ENCODE measurements at places on chromosomes 5 and 9.

DNA sequence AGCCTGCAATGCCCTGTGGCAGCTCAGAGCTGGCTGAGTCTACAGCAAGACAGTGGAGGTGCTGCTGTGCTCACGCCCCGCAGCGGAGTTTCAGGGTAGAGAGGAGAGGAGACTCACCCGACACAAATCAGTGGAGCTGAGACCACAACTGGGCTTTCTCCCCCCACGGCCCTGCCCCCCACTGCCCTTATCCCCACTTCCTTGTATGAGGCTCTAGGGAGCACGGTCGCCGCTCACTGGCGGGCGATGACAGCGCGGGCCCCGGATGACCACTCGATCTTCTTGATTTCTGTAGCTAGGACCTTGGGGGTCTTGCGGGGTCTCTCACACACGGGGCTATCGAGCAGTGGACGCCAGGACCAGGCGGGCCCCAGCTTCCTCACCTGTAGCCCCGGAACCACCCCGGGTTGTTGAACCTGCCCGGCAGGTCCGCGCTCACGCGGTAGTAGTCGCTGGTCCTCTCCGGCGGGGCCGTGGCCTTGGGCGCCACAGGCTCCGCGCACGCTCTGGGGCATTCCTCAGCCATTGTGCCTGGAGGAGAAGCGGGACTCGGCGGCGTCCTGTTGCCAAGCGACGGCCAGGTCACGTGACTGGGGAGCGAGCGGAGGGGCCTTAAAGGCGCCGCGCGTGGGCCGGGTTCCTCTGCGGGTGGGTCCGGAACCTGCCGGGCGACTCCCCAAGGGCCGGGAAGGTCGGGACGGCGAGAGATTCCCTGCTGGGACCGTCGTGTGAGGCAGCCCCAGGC, 984 bp upstream of the MRPS2 start:
- DNase-seq, result peak; percentile 64

GRCh38 chr9:78196258-78196657, 39.6 kb upstream of the CEP78 start:
- no peak for DNase-seq

DNA sequence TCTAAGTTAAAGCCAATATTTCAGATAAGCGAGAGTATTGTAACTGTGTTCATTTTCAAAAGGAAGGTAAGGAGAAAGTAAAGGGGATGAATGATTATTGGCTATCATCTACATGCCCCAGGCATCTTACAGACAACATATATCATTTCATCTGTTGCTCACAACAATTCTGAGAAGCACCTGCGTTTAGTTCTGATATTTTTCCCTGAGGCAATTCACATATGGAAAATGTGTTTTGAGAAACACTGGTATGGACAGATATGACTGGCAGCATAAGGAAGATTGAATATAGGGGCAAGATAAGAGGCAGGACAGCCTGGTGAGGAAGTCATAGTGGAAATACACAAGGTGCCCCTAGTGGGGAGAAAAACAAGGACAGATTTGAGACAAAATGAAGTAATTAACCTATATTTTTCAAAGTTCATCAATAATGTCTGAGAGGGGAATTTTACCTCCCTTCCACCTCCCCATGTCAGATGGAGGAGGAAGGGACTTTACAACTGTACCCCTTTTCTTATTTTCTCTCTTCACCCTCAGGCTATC, 87.7 kb upstream of the TRIM32 start:
- no peak for DNase-seq

GRCh38 chr5:135393229-135393628, 5.8 kb downstream of the MACROH2A1 start:
- no peak for DNase-seq

GRCh38 chr5:10932426-10932825, 171.4 kb upstream of the DAP start:
- no peak for DNase-seq
